ENCODE measurements at places on chromosomes 13 and 19.

DNA sequence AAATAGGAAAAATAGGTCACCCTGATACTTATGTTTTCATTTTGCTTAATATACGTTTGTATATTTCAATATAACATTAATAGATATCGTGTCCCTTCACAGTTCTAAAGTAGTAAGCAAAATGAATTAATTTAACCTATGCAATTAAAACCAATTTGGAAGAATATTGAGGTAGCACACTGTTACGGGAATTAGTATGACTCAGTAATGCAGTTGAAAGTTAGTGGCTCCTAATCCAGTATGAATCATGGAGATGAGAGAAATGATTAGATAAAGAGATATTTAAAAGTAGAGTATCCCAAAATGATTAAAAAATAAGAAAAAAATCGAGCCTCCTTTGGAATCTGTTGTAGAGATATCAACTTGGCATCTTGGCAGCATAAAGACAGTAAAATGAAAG lies 177.0 kb upstream of the SLITRK6 start:
- no peak for DNase-seq

DNA sequence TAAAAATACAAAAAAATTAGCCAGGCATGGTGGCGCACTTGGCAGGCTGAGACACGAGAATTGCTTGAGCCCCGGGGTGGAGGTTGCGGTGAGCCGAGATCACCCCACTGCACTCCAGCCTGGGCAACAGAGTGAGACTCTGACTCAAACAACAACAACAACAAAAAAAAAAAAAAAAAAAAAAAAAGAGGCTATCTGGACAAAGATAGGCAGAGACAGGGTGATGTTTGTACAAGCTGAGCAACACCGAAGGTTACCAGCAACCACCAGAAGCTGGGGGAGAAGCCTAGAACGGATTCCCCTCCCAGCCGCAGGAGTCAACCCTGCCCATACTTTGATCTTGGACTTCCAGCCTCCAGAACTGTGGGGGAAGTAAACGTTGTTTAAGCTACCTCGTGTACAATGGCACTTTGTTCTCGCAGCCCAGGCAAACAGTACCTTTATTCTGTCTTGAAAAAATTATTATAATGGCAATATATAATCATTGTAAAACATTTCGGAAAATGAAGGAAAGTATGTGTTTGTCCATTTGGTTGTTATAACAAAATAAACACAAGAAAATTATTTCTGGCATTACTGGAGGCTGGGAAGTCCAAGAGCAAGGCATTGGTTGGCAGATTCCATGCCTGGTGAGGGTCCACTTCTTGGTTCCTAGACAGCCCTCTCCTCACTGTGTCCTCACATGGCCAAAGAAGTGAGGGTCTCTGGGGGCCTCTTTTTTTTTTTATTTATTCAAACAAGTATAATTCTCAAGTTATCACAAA lies 39.8 kb upstream of the LATS2 start:
- no peak for DNase-seq

GRCh38 chr19:10271543-10272086 lies 695 bp downstream of the ICAM1 start:
- DNase-seq: no peak

GRCh38 chr13:62643799-62644524 lies 1228.3 kb upstream of the PCDH20 start:
- DNase-seq: no peak

DNA sequence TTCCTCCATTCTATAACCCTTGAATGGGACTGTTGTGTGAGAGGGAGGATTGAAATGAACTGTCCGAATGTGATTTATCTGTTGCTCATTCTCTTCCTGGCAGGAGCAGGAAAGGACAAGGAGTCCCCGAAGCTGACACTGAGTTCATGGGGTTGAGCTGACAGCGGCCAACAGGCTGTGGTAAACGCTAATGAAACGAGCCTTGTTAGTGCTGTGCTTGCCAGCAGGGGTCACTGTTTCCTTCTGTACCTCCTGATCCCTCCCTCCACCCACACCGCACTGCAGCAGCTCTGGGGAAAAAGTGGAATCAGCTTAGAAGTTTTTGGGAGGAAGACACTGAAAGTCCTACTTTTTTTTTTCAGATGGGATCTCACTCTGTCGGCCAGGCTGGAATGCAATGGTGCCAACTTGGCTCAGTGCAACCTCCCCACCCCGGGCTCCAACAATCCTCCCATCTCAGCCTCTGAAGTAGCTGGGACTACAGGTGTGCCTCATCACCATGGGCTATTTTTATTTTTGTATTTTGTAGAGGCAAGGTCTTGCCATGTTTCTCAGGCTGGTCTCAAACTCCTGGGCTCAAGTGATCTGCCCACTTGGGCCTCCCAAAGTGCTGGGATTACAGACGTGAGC lies 6.7 kb upstream of the ZNF761 start:
- peak; percentile 13 for DNase-seq

GRCh38 chr19:14433554-14434501 lies 722 bp downstream of the PKN1 start:
- DNase-seq: no peak

- no peak for DNase-seq
These were observed 27.8 kb downstream of the ANKRD10 start for GRCh38 chr13:110886870-110887596.

DNA sequence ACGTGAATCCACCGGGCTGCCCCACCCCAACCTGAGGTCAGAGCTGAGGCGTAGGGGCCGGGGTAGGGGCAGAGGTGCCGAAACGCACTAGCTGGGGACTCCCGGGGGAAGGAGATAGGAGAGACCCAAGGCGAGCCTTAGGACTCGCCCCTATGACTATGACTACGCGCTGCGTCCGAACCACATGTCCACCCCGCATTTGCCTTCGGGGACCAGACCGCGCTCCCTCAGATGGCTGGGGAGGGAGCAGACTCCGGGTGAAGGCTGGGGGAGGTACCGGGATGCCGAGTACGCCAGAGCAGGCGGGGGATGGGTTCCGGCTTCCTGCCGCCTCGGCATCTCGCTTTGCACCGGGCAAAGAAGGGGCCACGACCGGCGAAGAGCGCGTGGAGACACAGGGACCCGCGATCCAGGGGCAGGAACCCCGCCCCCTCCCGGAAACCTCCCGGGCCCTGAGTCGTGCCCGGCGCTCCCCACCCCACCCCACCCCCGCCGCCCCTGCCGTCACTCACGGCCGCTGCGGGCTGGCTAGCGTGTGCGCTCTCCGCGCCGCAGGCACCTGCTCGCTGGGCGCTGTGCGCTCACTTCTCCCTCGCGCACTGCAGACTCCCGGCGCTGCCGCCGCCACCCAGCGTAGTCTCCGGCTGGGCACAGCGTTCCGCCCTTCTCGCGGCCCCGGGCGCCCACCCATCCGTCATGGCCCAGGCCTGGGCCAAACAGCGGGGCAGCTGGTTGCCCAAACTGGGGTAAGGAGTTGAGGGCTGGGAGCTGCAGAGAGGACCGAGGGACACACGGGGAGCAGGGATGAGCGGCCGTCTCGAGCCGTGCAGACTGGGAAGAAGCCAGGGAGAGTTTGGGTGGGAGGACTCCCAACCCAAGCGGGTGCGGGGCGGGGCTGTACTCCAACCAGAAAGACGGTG lies 622 bp upstream of the VSTM2B start:
- no peak for DNase-seq

GRCh38 chr13:79716191-79716590 lies 235.2 kb downstream of the NDFIP2 start:
- no peak for DNase-seq

GRCh38 chr13:76799696-76800095 lies 86.5 kb downstream of the KCTD12 start:
- DNase-seq: no peak

GRCh38 chr19:52946322-52947310 lies 16.1 kb downstream of the ZNF816 start:
- DNase-seq: no peak

DNA sequence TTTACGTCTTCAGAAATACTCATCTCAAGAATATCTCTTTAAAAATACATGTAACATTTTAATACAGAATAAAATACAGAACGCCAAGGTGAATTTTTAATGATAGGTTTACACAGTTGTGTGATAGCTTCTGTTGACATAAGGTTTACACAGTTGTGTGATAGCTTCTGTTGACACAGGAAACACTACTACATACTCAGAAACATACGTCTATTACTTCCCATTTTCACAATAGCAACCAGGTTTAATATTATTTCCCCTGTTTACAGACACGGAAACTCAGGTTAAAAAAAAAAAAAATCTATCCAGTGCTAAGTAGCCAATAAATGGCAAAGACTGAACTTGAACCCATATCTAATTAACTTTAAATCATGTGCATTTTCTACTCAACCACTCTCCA lies 571.2 kb downstream of the LIG4 start:
- DNase-seq: no peak

- peak; percentile 29 for DNase-seq
These were observed 22.2 kb downstream of the SIGLEC5 start for GRCh38 chr19:51607920-51608562.

GRCh38 chr13:101120007-101120406 lies 296.3 kb downstream of the NALCN start:
- DNase-seq: no peak

- DNase-seq: no peak
These were observed 28.1 kb downstream of the DHX34 start for GRCh38 chr19:47377208-47377701.

GRCh38 chr13:89920461-89920860 lies 1427.0 kb upstream of the MIR17HG start:
- DNase-seq: no peak

DNA sequence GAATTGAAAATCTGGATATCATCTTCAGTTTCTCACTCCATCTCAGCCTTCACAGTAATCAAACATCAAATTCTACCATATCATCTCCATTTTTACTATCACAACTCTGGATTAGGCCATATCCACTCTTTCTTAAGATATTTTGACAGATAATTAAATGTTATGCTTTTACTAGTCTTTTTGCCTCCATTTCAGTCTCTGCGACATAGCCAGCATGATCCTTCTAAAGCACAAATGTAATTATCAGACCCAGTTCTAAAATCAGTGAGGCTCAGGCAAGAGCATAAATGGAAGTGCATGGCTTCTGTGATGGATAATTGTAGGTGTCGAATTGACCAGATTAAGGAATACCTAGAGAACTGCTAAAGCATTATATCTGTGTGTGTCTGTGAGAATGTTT lies 307.7 kb downstream of the PCDH20 start:
- no peak for DNase-seq

GRCh38 chr13:37303606-37304005 lies 198.1 kb upstream of the CSNK1A1L start:
- DNase-seq: no peak

DNA sequence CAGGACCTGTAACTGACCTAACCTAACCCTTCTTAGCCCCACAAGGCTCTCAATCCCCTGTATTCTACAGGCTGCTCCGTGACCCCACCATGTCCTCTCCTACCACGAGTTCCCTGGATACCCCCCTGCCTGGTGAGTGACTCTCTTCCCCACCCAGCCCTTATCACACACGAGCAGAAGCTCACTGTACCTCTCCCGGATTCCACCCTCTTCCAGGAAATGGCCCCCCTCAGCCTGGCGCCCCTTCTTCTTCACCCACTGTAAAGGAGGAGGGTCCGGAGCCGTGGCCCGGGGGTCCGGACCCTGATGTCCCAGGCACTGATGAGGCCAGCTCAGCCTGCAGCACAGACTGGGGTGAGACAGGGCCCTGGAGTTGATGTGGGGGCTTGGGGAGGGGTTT lies 1.3 kb downstream of the NR1H2 start:
- no peak for DNase-seq

DNA sequence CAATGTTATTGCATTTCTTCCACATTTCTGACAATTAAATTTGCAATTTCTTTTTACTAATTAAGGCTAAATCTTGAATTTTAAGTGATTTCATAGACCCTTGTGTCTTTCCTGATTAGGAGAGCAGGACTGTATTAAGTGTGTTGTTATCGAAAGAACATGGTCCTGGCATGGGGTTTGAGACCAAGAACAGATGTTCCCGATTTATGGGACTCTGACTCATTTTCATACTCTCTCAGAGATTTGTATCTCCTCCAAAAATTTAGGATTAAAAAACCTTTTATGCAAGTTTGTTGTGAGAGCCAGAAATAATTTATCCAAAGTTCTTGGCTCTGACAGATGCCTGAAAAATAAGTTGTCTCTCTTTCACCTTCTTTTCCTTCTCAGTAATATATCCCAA lies 589.3 kb upstream of the ARGLU1 start:
- DNase-seq: no peak

DNA sequence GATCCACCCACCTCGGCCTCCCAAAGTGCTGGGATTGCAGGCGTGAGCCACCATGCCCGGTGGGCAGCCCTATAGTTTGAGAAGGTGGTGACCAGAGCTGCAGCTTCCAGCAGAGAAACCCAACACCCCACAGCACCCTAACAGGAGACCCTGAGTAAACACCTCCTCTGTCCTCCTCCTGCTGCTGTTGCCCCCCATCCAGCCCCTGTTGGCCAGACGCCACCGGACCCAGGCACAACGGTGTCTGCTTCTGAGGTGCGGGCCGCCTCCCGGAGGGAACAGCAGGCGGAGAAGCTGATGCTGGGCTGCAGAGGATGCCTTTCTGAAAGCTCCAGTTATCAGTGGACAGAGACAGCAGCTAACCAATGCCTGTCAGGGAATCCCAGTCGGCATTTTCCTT lies 175.5 kb downstream of the COL4A1 start:
- no peak for DNase-seq

DNA sequence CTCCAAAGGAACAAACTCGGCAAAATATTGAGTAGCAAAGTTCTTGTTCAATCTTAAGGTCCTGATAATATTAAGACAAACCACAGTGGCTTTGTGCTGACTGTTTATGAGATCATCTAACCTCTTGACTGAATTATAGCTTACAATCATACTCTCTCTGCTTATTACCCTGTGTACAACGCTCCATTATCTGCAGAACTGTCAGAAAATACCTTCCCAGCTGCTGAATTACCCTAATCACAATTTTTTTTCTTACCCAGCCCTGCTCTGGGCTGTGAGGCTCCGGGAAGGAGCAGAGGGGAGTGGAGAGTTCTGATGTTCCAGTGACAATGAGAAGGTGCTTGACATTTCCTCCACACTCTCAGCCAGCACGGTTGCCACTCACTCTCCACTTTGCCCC lies 64.8 kb downstream of the DCT start:
- DNase-seq: no peak

DNA sequence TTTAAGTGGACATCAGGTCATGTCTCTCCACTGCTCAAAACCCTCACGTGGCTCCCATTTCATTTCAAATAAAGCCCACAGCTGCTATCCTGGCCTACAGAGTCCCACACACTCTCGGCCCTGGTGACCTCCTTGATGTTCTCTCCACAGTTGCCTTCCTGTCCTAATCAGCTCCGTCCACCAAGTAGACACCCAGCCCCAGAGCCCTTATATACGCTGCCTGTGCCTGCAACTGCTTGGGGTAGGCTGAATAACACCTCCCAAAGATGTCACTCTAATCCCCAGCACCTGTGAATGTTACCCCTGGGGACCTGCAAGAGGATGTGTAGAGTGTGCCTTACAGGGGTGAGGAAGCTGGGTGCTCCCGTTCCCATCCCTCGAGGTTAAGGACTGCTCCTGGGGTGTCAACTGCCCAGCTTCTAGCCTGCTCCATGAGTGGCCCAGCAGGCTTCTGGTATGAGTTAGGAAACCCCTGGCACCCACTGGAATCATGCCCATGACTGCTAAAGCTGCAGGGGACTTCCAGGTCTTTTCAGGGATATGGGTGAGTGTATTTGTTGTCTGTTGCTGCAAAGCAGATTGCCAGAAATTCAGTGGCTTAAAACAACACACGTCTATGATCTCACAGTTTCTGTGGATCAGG lies 6.0 kb downstream of the FAM187B start:
- no peak for DNase-seq

- DNase-seq: no peak
These were observed 532.3 kb downstream of the GPC5 start for GRCh38 chr13:91930687-91931086.

- DNase-seq: no peak
These were observed 14.9 kb downstream of the SSC5D start for GRCh38 chr19:55503157-55503501.

GRCh38 chr13:109672545-109672944 lies 113.8 kb downstream of the IRS2 start:
- DNase-seq: no peak

Data from astrocyte of the cerebellum (primary cell).